ENCODE measurements at places on chromosomes 5 and 9.

- DNase-seq, result no peak
These were observed 674.4 kb downstream of the PTPRD start for GRCh38 chr9:9938432-9938831.

- DNase-seq, result no peak
These were observed 304.0 kb upstream of the KLF4 start for GRCh38 chr9:107793541-107793940.

- no peak for DNase-seq
These were observed 191.0 kb downstream of the TARS1 start for GRCh38 chr5:33631786-33632185.

- DNase-seq, result no peak
These were observed 1.5 kb downstream of the PAEP start for GRCh38 chr9:135563039-135563476.

DNA sequence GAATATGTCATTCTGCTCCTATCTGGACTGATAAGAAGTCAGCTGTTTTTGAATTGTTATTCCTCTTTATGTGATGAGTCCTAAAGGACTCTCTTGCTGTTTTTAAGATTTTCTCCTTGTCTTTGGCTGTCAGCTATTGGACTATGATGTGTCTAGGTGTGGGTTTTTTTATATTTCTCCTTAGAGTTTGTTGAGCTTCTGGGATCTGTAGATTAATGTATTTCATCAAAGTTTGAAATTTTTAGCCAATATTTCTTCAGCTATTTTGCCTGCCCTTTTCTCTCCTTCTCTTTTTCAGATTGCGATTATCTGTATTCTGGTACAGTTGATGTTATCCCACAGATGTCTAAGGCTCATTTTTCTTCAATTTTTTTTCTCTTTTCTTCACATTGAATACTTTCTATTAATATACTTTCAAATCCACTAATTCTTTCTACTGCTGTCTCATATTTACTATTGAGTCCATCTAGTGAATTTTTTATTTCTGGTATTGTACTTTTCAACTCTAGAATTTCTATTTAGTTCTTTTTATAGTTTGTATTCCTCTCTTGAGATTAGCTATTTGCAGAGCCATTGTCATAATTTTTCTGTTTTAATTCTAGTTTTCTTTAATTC, 31.1 kb downstream of the RPS23 start:
- no peak for DNase-seq

GRCh38 chr9:16052146-16052545, 499.3 kb downstream of the CCDC171 start:
- no peak for DNase-seq

DNA sequence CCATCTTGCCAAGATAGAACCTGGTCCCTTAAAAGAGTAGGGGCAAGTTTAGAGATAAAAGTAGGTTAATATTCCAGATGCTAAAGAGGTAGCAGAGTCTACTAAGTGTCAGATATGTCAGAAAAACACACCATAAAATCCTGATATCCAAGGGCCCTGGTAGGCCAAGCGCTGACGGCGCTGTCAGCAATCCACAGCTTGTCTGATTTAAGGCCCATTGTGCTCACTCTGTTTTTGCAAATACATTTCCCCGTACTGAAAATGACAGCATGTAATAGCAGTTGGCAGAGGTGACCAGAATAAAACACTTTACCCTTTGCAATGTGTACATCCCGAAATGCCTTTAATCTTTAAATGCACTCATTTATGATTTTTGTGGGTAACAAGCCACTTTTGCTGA, 9.9 kb upstream of the NUDT12 start:
- no peak for DNase-seq

GRCh38 chr5:181164076-181164952, 16.9 kb downstream of the OR2V2 start:
- DNase-seq, result no peak

GRCh38 chr5:37850226-37850865, 10.5 kb upstream of the GDNF start:
- no peak for DNase-seq

GRCh38 chr5:132768485-132768868, 8.6 kb downstream of the SEPTIN8 start:
- no peak for DNase-seq

DNA sequence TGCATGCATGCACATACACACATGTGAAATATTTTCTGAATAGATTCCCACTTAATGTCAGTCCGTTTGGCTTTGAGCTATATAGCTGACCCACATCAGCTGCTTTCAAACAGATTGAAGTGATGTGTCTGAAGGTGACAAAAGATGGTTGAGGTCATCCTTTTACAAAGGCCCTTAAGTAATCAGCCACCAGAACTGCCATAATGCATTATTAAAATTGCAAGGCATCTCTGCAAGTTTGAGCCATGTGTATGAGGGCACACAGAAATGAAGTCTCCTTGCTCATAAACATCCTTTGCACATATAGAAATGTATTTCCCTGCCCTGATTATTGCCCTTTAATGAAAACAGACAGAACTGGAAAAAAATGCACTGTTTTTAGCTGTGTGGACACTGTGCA, 1043.0 kb upstream of the C9orf72 start:
- no peak for DNase-seq

- DNase-seq, result no peak
These were observed 617.6 kb downstream of the IRX1 start for GRCh38 chr5:4212981-4213819.

- no peak for DNase-seq
These were observed 17.9 kb downstream of the SLC25A25 start for GRCh38 chr9:128085943-128086342.

DNA sequence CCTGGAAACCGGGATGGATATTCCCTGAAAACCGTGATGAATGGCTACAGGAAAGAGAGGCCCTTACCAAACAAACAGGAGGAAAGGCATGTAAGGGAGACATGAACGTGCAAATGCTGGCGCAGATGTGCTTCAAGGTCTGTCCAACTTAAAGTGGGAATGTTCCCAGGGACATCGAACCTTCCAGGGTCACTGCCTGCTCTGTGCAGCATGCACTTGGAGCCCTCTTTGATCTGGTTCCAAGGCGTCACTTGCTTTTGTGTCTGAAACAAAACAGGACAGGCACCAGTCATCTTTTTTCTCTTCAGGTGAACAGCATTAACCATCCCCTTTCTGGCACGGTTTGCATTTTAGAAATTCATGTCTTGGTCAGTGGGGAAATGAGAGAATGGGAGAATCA, 479.4 kb downstream of the RASEF start:
- DNase-seq, result no peak

GRCh38 chr5:140345919-140346347, 470 bp downstream of the HBEGF start:
- peak; percentile 16 for DNase-seq

DNA sequence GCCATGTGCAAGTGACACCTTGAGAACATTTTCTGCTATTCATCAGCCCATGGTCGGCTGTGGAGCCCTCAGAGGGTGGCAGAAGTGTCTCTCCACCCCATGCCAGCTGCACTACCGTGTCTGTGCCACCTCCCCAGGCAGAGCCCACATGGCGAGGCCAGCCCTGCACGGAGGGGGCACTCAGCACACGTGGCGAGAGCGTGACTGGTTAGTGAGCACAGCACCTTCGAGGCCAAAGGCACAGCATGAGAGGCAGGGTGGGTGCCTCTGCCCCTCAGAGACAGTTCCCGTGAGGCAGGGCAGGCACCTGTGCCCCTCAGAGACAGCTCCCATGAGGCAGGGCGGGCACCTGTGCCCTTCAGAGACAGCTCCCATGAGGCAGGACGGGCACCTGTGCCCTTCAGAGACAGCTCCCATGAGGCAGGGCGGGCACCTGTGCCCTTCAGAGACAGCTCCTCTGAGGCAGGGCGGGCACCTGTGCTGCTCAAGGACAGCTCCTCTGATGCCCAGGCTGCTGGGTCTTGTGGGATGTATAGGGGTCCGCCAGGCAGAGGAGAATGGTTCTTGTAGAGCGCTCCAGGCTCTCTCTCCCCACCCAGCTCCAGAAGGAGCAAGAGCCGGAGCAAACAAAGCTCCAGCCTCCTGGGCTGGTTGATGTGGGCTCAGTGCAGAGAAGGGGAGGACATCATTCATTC, 179.8 kb upstream of the PPP1R26 start:
- DNase-seq, result no peak

DNA sequence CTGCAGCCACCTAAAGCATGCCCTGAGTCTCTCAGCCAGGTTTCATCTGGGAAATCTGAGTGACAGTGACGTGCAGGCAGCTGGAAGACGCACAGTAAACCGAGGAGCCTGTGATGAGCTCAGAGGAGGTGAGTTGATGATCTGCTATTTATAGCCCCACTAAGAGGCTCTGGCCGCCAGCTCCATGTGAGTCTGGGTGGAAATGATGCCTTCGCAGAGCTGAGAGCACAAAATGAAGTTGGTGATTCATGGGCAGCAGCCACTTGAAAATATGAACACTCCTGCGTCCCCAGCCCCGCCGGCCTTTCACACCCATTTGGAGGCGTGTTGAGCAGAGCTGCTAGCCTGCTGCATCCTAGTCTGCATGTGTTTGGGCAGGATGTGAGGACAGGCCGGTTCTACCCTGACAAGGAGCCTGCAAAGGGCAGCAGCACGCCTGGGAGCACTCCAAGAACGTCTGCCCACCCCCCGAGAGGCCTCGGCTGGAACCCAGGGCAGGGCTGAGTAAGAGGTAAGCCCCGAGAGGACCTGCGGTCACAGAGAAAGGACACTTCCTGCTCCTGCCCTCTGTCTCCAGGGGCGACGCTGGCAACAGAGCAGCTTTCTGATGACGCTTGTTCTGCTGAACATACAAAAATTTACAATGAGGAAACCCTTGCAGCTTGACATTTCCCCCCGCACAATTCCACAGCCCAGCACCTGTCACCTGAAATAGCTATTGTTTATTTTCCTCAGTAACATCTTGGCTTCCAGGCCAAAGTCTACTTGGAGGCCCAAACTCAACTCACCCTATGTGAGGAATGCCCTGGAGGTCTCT, 25.1 kb upstream of the CDKN2AIPNL start:
- peak; percentile 72 for DNase-seq

GRCh38 chr9:109728686-109729300, 51.2 kb upstream of the PALM2AKAP2 start:
- no peak for DNase-seq

DNA sequence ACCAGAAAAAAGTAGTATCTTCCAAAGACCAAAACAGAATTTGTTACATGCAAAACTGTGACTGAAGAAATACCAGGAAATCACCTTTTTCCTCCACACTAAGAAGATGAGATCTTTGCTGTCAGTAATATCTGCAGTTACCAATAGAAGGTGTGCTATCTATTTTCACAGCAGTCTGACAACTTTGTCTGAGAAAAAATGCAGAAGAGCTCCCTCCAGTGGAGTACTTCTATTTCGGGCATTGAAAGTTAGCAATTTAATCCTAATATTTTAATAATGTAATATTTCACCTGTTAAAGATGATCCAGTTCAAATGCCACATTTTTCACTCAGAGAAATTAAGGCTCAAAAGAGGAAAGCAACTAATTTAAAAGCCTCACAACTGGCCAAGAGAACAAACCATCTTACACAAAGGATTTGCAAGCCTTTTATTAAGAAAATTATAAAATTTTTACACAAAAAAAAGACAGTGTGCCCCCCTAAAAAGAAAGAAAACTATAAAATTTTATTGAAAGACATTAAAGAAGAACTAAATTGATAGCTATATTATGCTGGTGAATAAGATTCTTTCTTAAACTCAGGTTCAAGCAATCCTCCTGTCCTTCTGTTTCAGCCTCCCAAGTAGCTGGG, 50.6 kb downstream of the DEPDC1B start:
- DNase-seq, result no peak

DNA sequence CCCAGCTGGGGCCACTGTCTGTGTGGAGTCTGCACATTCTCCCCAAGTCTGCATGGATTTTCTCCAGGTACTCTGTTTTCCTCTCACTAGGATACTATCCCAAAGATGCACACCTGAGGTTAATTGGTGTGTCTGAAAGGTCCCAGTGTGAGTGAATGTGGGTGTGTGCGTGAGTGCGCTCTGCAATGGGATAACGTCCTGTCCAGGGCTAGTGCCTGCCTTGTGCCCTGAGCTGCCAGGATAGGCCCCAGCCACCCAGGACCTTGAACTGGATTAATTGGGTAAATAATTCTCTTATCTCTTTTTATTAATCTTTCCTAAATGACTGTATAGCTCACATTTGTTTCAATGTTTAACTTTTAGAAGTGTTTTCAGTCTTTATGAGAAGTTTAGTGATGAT, 11.5 kb upstream of the PANK3 start:
- DNase-seq, result no peak
